ENCODE measurements at places on chromosomes 7 and 10.

- DNase-seq, result no peak
Observed at GRCh38 chr7:154892459-154892858, 110.5 kb downstream of the PAXIP1 start.

DNA sequence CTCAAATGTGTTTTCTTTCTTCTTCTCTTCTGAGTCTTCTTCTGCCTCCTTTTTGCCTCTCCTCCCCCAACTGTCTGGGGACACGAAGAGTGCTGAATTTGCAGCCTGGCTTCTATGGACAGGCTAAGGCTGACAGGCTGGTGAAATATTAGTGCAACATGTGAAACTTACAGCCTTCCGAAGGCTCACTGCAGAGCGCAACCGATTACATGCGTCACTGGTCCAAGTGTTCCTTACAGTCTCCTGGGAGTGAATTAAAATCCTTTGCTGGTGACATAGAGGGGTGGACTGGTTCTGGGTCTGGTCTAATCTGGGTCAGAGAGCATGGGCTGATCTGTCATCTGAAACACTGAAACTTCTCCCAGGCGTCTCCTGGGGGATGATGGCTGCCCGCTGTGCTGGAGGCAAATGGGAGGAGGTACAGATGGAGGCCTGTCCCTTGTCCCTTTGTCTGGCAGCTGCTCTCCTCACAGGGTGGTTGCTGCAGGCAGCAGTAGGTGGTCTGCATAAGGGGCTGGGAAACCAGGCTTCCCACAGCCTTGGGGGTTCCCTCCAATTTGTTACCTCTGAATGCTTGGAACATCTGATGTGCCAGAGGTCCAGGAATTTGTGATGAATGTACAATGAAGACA, 143.8 kb upstream of the BMPER start:
- no peak for DNase-seq

DNA sequence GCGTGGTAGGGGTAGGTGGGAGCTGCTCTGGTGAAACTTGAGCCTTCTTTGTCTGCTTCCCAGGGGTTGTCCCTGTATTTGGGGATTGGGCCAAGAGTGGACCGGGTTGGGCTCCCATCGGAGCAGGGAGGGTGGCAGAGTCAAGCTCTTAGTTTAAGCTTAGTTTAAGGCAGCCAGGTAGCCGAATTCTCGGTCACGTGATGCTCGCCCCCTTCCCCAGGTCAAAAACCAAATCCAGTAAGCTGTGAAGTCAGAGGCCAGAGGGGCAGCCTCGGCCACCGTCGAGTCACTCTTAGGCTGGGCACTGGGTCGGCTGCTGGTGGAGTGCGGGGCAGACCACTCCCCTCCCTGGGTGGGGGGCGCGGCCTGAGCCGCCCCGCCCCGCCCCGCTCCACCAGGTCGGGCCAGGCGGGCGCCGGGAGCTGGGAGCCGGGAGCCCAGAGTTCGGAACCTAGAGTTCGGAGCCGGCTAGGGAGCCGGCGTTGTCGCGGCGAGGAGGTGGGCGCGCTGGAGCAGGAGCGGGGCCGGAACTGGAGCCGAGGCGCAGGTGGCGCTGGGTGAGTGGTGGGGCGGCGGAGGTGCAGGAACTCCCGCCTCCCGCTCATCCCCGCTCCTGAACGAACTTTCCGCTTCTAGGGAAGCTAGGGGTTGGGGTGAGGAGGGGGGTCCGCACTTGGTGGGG, 2.8 kb upstream of the LZTS2 start:
- peak; percentile 42 for DNase-seq

DNA sequence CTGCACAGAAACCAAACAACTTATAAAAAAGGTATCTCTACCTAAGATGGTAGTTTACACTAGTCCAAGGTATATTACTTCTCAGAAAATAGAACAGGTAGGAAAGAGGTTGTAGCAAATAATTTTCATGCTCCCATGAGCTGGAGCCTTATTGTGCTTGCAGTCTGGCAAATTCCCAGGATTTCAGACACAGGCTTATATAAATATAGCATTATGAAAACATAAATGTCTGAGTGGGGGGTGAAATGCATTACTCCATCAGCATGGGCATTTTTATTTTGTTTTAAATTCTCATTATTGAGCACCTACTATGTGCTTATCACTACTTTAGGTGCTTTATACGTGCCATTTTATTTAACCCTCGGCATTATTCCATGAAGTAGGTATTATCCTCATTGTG, 83.0 kb upstream of the PHYHIPL start:
- DNase-seq, result no peak

DNA sequence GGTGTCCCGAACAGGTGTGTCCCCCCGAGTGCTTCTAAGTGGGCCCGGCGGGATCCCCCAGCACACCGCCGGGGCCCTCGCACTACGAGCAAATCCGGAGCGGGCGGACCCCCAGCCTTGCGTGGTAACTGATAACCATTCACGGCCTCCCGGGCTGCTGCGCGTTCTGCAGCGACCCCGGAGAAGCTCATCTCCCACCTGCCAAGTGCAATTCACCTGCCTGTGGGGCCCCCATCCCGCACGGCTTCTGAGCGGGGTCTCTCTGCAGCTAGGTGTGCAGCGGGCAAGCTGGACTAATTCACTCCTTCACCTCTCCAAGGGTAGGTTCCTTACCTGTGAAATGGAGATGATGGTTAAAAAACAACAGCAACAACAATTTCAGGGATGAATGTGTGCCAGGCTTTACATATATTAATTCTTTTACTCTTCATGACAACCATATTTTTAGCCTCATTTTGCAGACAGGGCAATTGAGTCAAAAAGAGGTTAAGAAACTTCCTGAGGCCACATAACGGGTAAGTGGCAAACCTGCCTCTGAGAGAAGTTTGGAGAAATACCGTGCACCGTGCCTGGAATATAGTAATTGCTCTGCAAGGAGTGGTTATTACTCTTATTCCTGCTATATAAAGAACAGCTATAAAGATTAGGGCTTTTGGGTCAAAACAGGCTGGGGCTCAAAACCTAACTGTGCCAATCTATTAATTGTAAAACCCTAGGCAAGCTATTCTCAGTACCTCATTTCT, 652 bp upstream of the PODXL start:
- DNase-seq, result no peak

GRCh38 chr7:595621-596010, 76.0 kb upstream of the PDGFA start:
- no peak for DNase-seq

DNA sequence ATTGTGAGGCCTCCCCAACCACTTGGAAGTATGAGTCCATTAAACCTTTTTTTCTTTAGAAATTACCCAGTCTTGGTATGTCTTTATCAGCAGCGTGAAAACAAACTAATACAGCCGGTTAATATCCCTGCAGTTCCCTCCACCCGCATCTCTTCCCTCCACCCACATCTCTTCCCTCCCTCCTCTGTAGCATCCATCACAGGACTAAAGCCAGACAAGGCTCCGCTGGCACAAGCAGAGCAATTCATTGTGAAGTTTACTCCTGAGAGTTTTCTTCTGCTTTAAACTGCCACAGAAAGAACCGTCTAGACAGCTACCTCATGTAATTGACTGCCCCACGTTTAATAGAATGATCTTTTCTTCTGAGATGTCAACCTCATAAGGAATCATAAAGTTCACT, 131.5 kb downstream of the KIAA1217 start:
- DNase-seq, result no peak

DNA sequence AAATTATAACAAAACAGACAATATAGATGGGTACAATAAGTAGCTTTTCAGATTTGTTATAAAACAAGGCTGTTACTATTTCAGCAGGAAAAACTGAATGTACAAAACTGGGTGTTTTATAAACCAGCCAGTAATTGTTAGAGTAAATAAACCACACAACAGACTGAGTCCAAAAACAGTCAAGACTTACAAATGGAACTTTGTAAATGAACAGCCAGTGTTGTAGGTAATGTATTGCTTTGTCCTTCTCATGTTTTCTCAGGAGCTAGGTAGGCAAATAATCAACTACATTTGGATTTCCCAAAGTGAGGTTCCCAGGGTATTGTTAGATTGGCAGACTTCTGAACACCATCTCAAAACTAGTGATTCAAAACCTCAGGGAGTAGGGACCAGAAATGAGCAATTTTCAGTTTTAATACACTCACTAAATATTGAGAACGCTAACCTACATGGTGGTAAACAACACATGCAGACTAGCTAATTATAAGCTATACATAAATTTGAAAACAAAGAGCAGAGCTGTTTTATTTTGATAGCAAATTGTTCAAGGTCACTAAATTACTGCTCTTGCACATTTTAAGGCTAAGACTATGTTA, 36.2 kb downstream of the HERPUD2 start:
- DNase-seq, result no peak

- no peak for DNase-seq
Observed at GRCh38 chr10:127548022-127548421, 1.1 kb upstream of the NPS start.

DNA sequence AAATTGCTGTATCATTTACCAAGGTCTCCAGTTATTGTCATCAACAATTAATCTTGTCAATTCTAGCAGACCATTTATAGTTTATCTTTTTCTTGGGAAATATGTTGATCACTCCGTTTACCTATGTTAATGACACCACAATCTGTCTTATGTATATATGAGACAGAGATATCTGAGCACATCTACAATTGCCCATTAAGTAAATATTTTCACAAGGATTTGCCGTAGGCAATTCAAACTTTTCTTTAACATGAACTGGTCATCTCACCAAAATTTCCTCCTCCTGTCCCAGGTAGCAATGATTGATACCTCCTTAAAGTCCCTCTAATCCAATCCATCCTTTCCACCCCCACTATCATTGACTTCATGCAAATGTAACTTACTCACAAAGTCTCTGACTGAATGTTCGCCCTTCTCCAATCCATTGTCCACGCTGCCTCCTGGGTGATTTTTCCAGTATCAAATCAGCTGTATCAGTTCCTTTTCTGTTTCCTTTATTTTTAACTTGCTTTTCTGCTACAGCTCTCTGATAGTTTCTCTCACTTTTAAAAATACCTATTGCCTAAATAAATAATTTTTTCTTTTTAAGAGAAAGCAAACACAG, 138.3 kb downstream of the GNAT3 start:
- DNase-seq, result no peak

DNA sequence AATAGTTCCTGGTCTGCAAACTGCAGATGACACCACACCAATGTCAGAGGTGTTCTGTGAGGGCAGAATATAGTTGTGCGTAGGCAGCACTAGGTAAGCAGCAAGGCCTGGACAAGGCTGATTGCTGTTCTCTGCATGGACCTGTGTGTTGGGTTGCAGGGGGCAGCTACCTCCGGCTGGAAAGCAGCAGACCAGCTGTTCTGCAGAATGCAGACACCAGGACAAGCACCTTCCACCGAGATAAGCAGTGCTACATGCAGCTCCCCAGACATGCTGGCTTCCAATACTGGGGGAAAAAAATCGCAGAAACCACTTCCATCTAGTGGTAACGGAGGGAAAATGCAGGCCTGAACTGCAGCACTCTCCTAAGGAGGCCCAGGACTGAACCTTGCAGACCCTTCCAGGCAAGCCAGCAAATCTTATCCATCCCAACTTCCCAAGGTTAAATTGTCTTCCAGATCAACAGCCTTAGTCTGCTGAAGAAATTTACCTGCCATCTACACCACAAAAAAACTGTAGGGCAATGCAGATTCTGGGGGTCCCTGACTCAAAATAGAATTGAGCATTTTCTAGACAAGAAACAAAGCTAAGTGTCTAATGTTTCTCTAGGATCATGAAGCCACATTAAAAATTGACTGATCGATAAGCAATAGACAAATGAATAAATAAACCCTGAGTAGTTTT, 50.5 kb upstream of the COBL start:
- DNase-seq, result no peak

GRCh38 chr7:2732959-2733584, 45.1 kb downstream of the AMZ1 start:
- DNase-seq, result no peak

DNA sequence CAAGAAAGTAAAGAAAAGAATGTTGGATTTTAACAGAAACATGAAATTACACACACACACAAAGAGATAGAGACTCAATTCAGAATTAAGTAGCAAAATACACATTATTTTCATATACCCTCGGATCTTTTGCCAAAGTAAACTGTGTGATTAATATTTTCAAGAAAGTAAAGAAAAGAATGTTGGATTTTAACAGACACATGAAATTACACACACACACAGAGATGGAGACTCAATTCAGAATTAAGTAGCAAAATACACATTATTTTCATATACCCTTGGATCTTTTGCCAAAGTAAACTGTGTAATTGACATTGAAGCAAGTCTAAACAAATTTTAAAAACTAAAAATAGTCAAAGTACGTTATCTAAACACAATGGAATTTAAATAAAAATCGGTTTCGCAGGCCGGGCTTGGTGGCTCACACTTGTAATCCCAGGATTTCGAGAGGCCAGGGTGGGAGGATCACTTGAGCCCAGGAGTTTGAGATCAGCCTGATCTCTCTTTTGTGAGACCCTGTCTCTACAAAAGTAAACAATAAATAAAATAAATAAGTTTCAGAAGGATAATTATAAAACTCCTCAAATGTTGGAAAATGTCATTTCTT, 337.3 kb upstream of the MAGI2 start:
- no peak for DNase-seq

- no peak for DNase-seq
Observed at GRCh38 chr10:35340975-35341374, 4.7 kb downstream of the CCNY start.

DNA sequence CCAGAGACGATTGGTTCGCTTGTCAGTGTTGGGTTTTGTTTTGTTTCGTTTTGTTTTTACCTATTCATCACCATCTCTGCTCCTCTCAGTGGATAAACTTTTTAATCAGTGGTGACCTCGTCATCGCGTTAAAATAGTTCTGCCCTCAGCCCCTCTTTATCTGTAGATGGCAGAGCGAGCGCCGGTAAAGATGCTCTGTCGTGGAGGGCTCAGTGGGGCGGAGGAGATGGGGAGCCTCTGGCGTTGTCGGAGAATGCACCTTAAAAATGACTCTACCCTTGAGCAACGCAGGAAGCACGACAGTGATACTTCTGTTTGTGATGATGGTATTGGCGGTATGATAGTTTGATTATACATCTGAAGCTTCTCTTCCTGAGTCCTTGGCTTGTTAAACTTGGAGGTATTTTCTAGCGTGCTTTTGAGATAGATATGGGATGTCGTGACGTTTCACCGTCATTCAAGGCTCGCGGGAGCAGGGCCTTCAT, 554 bp downstream of the CSGALNACT2 start:
- DNase-seq, result peak; percentile 61

DNA sequence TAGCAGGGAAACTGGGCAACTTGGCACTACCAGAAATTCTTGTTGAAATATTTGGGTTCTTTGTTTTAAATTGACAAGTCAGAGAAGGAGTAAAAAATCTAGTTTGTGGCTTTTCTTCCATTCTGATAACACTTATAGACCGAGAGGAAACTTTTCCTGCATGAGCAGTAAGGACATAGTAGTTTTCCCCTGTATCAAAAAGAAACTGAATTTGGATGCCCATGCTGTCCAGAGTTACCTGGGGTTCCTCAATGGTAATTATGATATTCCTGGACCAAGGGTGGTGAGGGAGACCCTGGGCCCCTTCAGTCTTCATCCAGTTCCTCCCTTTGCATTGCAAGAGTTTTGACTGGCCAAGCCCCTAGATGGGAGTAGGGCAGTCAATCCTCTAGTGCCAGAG, 19.9 kb upstream of the STEAP2 start:
- DNase-seq, result no peak

- DNase-seq, result no peak
Observed at GRCh38 chr7:24130631-24131030, 153.4 kb upstream of the NPY start.
